Stimulated activated CD4-positive, alpha-beta T cell treated with anti-CD3 and anti-CD28 coated beads, Interleukin-1b, Interleukin-23, amount 100 ng/mL, for 24 hours (primary cell): ENCODE measurements at places on chromosomes 5 and 9.

DNA sequence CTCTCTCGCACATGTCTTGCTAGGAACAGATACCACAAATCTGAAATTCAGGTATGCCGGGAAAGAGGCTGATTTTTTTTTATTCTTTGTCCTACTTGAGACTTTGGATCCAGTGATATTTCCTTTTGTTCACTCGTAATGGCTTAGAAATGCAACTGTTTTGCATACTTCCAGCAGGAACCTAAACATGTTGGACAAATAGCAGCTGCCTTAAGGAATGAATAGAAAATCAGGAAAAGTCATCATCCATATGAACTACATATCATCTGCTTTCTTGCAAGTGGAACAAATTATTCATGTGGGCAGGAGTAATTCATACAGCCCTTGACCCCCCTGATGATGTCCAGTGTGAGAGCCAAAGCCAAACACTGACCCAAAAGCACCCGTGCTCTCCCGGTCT lies 17.4 kb downstream of the TTC39B start:
- DNase-seq, result no peak

DNA sequence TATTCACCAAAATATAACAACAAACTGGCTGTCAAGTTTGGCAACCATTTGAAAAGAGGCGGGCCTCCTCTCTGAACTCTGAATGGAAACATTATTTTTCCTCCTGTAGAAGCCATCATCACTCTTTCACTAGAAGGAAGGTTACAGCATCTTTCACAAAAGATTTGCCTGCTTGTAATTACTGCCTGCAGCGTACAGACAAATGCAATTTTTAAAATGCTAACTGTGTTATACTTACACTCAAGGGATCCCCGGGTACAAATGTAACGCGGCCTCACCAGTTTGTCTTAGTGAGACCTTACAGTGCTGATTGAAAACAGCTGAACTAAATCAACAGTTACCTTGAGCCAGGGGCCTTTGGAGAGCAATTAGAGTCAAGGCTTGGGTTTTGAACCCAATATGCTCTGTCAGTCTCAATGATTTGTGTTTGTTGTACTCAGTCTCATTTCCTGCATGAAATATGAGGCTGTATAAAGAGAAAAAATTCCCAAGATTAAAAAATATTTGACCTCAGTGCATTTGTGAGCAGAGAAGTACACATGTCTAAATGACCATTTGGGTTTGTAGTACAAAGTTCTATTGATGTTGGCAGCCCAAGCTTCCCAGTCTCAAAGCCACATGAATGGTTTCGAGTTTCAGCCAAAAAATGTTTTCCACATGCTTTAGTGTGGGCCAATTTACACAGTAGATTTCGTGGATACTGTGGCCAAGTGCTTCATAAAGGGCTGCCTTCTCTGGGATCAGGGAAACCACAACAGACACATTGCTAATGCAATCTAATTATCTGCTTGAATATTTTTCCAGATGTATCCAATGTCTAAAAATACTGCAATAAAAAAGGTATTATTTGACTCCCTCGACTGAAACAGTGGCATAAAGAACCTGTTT lies 500.0 kb downstream of the SPATA31D1 start:
- no peak for DNase-seq

DNA sequence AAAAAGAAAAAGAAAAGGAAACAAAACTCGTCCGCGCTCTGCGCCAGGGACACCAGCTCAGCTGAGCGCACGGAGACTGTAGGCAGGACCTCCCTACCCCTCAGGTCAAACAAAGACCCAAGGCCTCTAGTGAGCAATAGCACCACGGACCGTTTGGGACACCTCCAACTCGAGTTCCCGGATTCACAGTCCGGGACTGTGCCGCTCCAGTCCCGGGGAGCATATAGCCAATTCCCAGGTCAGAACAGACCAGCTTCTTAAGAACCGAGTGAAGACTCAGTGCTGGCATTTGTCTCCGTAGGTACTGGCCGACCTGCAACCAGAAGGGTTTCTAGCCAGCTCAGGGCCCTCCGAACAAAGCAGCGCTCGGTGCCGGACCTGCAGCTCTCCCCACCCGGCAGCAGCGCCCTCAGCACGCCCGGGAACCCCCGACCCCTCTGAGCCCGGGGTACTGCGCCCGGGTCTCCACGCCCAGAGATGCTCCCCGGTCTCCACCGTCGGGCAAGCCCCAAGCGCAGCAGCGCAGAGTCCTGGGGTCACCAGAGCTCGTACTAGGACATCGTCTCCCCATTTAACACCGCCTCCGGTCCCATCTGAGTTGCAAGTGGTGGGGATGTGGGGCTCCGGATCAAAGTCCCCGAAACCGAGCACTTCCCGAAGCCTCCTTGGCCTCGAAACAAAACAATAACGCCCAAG lies 591 bp downstream of the ABCA1 start:
- DNase-seq, result peak; percentile 5

GRCh38 chr5:133849116-133849515 lies 119.3 kb downstream of the C5orf15 start:
- DNase-seq, result no peak

GRCh38 chr5:31047007-31047406 lies 146.5 kb upstream of the CDH6 start:
- DNase-seq, result no peak

GRCh38 chr9:99736291-99736690 lies 85.4 kb upstream of the NR4A3 start:
- no peak for DNase-seq

GRCh38 chr5:171766875-171767274 lies 18.7 kb upstream of the SMIM23 start:
- DNase-seq, result no peak

- DNase-seq, result no peak
Measured at GRCh38 chr5:2675548-2675947, 75.9 kb downstream of the IRX2 start.

- DNase-seq, result no peak
Measured at GRCh38 chr9:2281803-2282185, 266.6 kb downstream of the SMARCA2 start.

GRCh38 chr5:179734536-179735164 lies 2.0 kb downstream of the MAML1 start:
- DNase-seq, result no peak

GRCh38 chr9:26685818-26686217 lies 206.8 kb downstream of the CAAP1 start:
- DNase-seq, result no peak

- DNase-seq, result no peak
Measured at GRCh38 chr5:16936989-16937438, 926 bp upstream of the MYO10 start.

DNA sequence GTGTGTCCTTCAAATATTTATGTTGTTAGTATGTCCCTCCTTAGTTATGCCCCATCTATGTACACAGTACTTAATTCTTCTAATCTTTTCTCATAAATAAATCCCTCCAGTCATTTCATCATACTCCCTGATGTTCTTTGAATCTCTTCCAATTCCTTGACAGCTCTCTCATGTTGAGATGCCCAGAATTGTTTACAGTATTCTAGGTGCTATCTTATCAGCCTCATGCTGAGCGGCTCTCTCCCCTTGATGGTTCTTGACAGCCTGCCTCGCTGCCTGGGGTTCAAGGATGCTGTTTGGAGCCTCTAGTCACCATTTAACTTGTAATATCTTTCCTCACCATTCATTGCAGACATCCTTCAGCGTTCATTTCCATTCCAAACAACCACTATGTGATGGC lies 799.2 kb downstream of the BRINP1 start:
- no peak for DNase-seq

DNA sequence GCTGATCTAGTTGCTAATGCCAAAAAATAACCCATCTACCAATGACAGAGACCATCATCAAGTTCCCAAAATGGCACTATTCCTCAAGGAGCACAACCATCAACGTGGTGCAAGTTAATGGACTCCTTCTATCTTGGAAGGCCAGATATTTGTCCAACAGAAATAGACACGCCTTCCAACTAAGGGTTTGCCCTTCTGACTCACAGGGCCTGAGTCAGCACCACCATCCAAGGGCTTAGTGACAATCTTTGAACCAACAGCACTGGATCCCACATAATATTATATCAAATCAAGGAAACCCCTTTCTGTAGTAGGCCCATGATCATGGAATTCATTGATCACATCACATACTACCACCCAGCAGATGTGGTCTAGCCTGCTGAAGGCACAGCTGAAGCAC lies 84.3 kb downstream of the MED27 start:
- no peak for DNase-seq
